ENCODE measurements at places on chromosomes 4 and X.

DNA sequence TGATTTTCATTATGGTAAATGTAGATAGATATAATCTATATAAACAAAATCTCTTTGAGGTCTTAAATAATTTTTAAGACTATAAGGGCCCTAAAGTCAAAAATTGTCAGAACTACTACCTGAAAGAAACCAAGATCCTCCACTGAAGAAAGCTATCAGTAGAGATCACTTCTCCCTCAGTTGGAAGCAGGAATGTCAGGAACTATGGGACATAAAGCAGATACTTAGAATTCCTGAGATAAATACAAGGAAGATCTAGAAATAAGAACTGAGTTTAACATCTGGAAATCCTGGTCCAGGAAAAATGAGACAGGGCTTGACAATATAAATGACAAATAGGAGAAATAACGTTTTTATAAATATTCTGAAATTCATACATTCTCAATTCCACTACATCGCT is 97.2 kb downstream of the ADAMTS3 start:
- no peak for DNase-seq

- no peak for DNase-seq
Observed at GRCh38 chr4:174394915-174395314, 111.2 kb downstream of the CEP44 start.

DNA sequence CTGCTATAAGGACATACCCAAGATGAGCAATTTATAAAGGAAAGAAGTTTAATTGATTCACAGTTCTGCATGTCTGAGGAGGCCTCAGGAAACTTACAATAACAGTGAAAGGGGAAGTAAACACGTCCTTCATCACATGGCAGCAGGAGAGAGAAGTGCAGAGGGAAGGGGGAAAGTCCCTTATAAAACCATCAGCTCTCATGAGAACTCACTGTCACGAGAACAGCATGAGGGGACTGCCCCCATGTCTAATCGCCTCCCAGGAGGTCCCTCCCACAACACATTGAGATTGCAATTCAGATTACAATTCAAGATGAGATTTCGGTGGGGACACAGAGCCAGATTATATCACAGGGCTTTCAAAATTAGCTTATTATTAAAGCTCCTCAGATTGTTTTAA is 209.5 kb upstream of the PPP3CA start:
- no peak for DNase-seq

GRCh38 chr4:65668201-65669089 is 1.8 kb downstream of the EPHA5 start:
- DNase-seq: no peak

DNA sequence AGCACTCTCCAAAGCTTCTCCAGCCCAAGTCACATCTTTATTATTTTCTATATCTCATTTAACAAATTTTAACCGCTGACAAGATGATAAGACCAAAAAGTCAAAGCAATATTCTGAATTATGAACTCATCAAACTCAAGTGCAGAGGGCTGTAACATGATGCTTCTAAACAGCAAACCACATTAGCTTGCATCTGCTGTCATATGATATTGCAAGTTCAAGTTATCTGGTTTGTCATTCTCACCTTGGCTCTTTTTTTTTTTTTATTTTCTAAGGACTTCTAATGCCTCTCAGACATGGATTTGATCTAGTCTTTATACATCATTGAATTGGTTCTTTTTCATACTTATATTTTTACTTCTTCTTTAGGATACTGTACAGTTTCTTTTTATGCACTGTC is 93.4 kb downstream of the SLC10A7 start:
- DNase-seq: no peak

- no peak for DNase-seq
Observed at GRCh38 chrX:40457406-40457805, 123.4 kb upstream of the ATP6AP2 start.

- DNase-seq: no peak
Observed at GRCh38 chrX:17535229-17535628, 160.2 kb downstream of the NHS start.
